SHP77 (cell line): ENCODE measurements at places on chromosomes 2 and 18.
A peak's percentile ranks its signal among the peaks of the same experiment; 100 is the strongest.

GRCh38 chr2:113376913-113377445 is 60.5 kb upstream of the ZNG1B start:
- no peak for DNase-seq

DNA sequence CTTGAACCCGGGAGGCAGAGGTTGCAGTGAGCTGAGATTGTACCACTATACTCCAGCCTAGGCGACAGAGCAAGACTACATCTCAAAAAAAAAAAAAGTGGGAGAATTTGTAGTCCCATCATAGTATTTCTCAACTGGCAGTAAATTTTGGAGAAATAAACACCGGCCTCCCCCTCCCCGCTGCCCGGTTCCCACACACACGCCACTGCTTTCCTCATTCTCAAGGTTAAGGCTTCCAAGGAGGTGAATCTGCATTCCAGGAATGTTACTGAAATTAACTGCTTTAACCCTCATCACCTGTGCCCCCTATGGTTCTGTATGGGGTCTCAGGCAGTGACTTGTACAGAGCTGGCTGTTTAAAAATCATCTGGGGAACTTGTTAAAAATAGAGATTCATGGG is 49.9 kb downstream of the MRPL35 start:
- DNase-seq = no peak

GRCh38 chr2:40204268-40204667 is 247.6 kb downstream of the SLC8A1 start:
- no peak for DNase-seq

GRCh38 chr2:100820523-100821254 is 750 bp downstream of the NPAS2 start:
- no peak for DNase-seq

DNA sequence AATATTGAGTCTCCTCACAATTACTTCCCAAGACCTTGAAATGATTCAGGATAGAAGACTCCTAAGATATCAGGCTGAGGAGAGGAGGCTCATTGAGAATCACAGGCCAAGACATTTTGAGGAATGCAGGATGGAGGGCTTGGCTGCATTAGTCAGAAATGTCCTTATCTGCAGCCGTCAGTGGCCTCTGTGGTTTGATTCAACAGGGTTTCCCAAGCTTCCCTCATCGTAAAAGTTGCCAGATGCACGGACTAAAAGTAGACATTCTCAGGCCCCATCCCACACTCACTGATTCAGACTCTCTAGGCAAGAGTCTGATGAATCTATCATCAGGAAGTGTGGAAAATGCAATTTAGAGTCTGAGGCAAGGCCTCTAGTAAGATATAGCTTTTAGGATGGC is 34.0 kb upstream of the TMEM178A start:
- no peak for DNase-seq

DNA sequence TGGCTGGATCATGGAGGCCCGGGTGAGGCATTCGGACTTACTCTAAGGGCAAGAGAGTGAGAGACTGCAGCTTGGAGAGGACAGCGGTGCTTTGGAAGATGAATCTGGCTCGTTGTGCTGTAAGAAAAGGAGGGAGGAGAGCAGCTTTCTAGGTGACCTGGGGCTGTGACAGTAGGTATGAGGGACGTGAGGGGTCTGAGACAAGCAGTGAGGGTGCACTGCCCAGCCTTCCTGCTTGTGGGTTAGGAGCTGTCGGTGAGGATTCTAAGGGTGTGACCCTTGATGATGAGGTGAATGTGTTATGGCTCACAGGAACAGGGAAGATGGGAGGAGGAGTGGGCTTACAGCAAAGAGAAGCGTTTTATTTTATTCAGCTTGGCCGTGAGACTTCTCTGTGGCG is 27.1 kb upstream of the RHOB start:
- DNase-seq = no peak

GRCh38 chr18:3248658-3249359 is 1.2 kb downstream of the MYL12A start:
- no peak for DNase-seq

- DNase-seq = no peak
These were observed 79.3 kb upstream of the GLI2 start for GRCh38 chr2:120656273-120656950.

DNA sequence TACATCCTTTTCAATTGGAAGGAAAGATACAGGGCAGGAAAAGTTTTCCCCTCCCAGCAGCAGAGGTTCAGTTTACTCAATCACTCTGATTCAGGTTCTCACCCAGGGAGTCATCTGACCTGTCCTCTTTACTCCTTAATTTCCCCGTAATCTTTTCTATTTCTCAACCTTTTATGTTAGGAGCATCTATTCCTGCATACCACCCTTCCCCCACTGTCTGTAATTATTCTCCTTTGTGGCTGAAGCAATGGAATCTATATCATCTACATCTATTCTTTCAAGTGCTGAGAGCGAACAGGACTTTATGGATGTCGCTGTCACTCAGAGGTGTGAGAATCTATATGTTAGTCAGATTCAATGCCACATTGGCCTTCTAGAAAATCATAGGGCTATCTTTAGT is 175.2 kb downstream of the NOL4 start:
- no peak for DNase-seq

- DNase-seq = no peak
These were observed 247.8 kb downstream of the BCL2 start for GRCh38 chr18:63071701-63072141.

DNA sequence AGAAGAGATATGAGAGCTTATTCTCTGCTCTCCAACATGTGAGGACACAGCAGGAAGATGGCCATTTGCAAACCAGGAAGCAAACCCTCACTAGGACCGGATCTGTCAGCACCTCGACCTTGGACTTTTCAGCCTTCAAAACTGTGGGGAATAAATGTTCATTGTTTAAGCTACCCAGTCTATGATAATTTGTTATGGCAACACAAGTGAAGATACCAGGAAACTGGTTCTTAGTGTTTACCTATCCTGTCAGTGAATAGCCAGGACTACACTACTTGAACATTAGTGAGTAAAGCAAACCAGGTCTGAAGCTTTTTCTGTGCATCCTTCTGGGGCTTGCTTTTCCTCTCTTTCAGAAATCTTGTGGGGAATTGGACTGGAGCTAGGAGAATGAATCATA is 44.4 kb upstream of the BARD1 start:
- no peak for DNase-seq

- DNase-seq = no peak
These were observed 174.5 kb downstream of the TCF4 start for GRCh38 chr18:55413474-55413873.

GRCh38 chr18:52826994-52827393 is 487.0 kb downstream of the DCC start:
- DNase-seq = no peak

DNA sequence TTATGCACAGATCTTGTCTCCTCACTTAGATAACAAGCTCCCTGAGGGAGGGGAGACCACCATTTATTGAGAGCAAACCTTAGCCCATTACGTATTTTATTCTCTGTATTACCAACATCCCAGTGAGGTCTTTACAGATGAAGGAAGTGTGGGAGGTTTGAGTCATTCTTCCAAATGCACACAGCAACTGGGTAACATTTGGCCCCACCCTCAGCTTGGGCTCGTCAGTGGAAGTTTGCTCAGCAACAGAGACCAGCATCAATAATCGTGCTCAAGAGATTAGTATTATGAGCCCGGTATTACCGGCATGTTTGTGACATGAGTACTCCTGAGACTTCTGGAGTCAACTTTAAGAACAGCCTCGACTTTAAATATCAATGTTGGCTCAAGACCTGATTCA is 168.6 kb downstream of the ETAA1 start:
- no peak for DNase-seq

GRCh38 chr2:56369316-56369715 is 185.5 kb downstream of the CCDC85A start:
- DNase-seq = no peak

DNA sequence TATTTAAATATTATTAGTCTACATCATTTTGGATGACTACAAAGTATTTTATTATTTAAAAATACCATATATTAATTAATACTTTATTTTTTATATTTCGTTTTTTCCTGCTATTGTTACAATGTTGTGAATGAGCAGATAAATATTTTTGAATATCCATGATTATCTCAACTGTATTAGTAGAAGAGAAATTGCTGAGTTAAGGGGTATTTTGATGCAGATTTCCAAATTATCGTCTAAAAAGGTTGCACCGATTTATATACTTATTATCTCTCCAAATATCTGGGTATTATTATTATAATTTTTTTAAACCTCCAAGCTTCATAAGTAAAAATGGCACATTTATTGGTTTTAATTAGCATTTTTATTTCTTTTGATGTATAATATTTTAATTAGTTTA is 8.9 kb upstream of the IL1RL1 start:
- DNase-seq = no peak

- peak; percentile 33 for DNase-seq
These were observed 633 bp upstream of the RNF152 start for GRCh38 chr18:61893309-61893970.

- no peak for DNase-seq
These were observed 54.2 kb upstream of the CREB1 start for GRCh38 chr2:207475546-207475945.

DNA sequence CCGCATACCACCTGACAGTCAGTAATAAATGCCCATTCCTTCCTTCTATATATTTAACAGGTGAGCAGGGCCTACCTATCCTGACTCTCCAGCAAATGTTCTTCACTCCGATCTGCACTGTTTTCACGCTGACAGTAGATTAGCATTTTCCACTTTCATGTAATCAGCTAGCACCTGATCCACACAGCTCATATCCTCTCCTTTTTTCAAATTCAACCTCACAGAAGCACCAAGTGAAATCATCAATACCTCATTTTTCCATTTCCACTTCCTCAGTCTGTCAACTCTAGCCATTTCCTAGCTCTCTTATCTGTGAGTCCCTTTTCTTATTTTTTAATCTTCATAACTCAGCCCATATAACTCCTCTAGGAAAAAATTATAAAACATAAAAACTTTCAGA is 402.8 kb downstream of the ZEB2 start:
- no peak for DNase-seq

DNA sequence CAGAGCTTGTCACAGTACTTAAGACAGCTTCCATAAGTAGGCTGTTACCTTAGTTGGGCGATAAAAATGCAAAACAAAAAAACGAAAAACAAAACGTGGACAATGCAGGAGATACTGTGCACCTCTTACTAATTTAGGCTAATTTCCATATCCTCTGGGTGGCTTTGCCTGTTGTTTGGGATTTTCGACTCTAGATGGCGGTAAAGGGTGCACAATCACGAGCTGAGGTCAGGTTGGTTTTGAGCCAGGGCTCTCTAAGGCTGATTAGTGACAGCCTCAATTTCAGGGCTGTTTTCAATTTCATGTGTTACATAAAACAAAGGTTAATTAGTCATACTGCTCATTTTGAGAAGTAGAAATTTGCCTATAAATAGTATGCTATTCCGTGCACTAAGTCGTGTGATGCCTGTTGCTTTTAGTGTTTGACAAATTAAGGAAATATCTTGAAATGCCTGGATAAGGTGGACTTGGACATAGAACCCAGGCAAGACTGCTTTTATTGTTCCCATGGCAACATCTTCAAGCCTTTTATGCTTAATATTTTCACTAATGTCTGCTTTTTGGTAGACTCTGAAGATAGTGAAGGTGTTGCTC is 493.1 kb downstream of the SOCS6 start:
- DNase-seq = peak; percentile 48

DNA sequence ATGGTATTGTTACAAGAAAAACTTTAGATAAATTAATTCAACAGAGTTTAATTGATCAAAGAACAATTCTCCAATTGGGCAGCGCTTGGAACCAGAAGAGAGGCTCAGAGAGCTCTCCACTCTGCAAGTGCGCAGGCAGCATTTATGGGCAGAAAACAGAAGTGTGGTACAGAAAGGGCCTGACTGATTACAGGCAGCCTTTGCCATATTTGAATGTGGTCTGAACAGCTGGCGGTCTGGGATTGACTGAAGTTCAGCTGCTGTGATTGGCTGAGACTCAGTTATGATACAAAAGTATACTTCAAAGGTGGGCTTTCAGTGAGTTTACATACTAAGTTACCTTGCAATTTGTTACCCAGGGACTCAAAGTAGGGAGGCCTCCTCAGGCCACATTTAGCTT is 301.3 kb upstream of the ID2 start:
- no peak for DNase-seq

DNA sequence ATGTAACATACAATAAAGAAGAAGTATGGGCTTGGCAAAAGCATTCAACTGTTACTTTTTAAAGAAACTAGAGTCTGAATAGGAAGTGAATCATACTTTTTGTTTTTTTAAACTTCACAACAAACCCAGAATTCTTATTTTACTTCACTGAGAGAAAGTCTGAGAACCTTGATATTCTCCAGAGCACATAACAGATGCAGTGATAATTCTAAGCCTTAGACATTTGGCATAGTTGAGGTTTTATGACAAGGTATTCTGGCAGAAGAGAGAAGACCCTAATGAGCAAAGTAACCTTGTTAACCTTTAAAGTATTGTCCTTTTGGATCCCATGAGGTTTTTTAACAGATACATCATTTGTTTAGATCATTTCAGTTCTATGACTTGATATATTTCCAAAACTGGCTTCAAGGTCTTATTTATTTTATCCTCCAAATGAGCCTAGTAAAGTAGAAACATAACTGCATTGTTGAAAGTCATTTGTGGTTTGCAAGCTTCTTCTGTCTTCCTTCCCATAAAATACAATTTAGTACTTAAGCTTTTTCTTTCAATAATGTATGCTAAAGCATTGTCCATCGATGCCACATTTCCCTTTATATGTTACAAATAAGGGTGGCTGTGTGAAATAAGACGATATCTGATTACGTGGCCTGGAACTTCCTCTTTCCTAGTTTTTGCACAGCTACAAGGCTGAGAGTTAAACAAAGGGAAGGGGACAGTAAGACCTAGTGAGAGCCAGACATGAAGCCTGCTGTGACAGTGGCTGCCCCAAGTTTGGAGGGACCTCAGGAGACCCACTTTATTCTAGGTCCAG is 86.1 kb upstream of the ITPRID2 start:
- no peak for DNase-seq

- no peak for DNase-seq
These were observed 238.3 kb downstream of the LOXHD1 start for GRCh38 chr18:46418663-46419260.

DNA sequence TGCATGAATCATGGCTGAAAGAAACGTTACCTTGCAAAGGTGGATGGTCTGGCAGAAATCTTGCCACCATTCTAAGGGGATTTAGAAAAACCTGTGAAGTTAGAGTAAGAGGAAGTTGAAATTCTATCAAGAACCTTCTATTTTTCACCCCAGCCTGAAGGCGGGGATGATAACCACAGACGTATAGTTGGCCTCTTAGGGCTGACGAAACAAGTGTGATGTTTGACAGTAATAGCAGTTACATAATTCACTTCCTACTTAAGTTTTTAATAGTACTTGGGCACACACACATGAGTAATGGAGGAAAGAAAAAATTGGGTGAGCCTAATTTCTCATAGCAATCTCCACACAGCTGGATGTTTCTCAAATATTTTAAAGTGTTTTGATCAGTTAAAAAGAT is 336.6 kb upstream of the SALL3 start:
- DNase-seq = no peak

GRCh38 chr2:134140251-134140661 is 113.6 kb upstream of the MGAT5 start:
- no peak for DNase-seq

- no peak for DNase-seq
These were observed 4.6 kb downstream of the GTF3C2 start for GRCh38 chr2:27351802-27352598.

GRCh38 chr2:72859831-72860262 is 27.4 kb upstream of the SPR start:
- DNase-seq = peak; percentile 48

GRCh38 chr2:197599285-197599965 is 76.0 kb downstream of the RFTN2 start:
- DNase-seq = peak; percentile 13
